ENCODE measurements at places on chromosomes 11 and 22.
A peak's percentile ranks its signal among the peaks of the same experiment; 100 is the strongest.

GRCh38 chr22:49317369-49317768, 510.3 kb downstream of the BRD1 start:
- no peak for DNase-seq

- no peak for DNase-seq
These were observed 2.3 kb upstream of the IRF7 start for GRCh38 chr11:617912-618682.

- DNase-seq = peak; percentile 80
These were observed 32.6 kb downstream of the PRCP start for GRCh38 chr11:82867495-82868082.

GRCh38 chr22:35634943-35635540, 13.2 kb upstream of the APOL6 start:
- no peak for DNase-seq

- peak; percentile 65 for DNase-seq
These were observed 5.4 kb upstream of the TXN2 start for GRCh38 chr22:36486619-36487384.

DNA sequence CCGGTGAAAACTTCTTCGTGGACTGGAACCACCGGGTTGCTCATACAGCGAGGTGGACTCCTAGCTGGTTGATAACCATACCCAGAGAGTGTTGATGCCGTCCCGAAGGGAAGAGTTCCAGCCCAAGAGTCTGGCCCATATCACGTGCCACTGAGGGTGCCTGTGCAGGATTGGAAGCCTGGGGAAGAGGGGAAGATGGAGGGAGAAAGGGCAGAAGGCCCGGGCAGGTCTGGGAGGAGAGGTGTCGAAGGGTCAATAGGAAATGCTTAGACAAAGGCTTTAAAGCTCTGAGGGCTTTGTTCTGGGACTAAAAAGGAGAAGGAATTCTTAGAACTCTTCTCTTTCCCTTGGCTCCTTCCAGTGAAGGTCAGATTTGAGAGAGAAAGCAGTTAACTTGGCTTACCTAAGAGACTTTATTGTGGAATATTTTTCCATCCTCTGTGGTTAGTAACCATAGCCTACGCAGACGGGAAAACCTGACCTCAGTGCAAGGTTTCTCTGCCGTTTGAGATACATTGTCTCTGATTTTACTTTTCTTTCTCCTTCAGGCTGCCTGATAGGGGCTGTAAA, 70.5 kb downstream of the JAM3 start:
- no peak for DNase-seq

- no peak for DNase-seq
These were observed 2.3 kb upstream of the IL17REL start for GRCh38 chr22:50014655-50015401.

DNA sequence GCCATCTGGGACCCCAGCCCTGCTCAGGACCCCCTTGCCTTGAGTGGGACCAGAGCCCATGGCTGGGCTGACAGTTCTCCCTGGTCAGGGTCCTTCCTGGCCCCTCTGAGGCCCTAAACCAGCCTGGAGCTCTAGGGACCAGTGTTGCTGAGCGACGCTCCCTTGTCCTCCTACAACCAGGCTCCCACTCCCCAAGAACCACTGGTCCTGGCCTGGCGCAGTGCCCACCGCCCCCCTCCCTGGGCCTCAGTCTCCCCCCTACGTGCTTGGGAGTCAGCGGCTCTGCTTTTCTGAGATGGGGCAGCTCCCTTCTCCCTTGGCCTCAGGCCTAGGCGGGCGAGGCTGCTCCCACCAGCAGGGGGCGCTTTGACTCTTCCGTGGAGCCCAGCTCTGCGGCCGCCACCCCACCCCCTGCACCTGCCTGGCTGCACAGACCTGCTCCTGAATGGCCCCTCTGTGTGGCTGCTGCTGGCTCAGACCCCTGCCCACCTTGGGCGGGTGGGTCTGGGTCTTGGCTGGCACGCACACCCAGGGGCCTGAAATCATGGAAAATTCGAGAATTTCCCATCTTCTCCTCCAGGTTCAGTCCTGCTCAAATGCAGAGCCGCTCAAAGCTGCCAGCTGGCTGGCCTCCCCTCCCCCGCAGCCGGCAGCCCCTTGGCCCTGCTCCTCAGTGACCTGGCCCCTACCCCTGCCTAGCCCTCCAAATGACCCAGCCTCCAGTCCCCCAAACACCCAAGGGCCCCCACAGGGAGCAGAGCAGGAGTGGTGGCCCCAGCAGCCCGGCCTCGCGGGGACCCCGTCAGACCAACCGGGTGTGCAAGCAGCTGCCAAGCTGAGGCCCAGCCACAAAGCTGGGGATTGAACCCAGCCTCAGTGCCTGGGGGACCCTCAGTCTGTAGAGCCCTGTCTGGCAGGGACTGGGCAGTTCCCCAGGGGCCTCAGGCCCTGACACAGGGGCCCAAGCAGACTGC, 9.1 kb downstream of the PRR33 start:
- DNase-seq = peak; percentile 72

- no peak for DNase-seq
These were observed 50.2 kb downstream of the SLN start for GRCh38 chr11:107661656-107662055.

DNA sequence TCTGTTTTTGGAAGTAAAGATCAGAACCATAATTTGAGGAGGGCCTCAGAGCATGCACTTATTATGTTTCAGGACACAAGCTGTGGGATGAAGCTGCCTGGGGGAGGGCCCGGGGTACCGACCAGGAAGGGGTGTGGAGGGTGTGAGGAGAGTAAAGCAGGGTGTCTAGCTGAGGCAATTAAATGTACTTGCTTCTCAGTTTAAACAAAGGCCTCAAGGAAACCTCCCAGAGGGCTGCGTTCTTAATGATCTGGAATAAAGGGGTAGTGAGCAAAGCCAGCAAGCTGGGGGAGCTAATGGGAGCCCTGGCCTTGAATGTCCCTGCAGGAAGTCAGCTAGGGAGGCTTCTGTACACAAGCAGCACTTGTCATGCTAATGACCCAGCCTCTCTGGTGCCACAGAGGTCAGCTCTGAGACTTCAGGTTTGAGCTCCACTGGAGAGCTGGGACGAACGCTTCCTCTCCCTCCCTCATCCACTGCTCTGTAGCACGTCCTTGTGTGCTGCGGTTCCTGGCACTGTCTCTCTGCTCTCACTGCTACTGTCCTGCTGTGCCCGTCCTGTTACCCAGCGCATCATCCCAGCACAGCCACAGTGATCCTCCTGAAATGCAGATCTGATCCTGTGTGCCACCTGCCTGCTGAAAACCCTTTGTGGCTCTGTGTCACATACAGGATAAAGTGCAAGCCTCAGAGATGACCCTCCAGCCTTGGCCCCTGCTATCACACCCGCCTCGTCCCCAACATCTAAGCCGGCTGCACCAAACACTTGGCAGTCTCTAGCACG, 159.7 kb downstream of the DBX1 start:
- DNase-seq = no peak

- no peak for DNase-seq
These were observed 209.8 kb upstream of the TMEM45B start for GRCh38 chr11:129605815-129606214.

DNA sequence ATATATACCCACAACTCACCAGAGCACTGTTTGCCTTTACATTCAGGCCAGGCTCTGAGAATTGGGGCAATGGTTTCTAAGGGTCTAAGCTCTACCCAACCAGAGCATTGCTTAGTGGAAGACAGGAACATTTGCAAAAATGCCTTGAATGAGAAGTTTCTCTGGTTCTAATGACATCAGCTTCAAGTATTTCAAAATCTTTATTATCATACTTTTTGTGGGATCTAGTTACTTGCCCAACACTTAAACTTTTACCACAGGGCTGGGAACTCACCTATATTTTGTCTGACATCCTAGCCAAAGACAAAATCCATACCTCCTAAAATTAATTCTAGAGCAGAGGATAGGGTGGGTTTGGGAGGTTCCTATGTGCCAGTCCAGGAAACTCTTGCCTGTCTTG, 51.5 kb downstream of the INSC start:
- DNase-seq = no peak

DNA sequence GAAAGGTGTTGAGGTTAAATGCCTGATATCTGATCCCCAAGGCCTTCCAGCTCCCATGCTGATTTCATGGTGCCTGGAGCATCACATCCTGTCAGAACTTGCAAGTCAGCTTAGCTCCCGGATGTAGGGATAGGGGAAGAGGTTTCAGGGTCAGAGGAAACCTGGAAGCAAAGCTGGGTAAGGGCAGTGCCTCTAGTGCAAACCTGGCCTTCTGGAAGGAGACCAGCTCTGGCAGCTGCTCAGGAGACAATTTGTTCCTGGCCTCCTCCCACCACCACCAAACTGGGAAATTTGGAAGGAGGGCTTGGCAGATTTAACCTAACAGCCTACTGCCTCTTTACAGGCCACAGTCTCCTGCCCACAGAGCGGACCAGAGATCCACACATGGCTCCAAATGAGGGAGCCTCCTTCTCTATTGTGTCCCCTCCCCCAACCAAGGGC, 9.2 kb upstream of the TSKU start:
- DNase-seq = no peak

DNA sequence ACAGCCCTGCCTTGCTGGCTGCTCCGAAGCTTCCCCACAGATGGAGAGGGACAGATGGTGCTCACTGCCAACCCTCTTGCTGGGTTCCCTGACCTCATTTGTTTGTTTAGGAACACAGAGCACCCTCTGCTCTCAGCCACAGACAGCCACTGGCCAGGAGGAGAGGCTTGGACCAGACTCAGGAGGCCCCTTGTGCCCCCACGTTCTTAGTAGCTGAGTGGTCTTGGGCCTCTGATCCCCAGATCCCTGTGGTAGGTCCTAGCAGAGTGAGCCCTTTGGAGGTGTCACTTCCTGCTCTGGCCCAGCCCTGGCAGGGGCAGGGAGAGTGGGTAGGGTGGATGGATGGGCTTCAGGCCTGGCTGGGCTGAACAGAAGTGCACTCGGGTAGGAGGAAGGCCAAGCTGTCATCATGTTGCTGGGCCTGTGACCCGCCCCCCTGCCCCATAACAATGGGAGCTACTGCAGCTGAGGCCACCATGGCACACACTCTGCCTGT, 84.0 kb downstream of the DHCR7 start:
- DNase-seq = no peak

- no peak for DNase-seq
These were observed 4.9 kb upstream of the NUDT8 start for GRCh38 chr11:67634366-67635230.

- no peak for DNase-seq
These were observed 7.1 kb downstream of the TSKU start for GRCh38 chr11:76790251-76790650.

DNA sequence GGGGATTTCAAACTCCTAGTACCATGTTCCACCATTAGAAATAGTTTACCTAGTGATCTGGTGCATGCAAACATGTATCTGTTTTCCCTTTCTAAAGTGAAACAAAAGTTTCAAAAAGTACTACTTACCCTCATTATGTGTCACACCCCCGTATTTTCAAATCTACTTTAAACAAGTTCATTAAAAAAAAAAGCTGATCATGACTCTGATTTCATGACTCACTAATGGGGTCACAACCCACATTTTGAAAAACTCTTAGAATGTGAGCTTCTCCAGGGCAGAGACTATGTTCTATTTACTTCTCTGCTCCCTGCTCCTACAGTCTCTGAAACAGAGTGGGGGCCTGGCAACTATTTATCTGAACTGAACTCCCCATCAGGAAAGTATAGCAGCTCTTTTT, 18.2 kb downstream of the CHRM1 start:
- no peak for DNase-seq

DNA sequence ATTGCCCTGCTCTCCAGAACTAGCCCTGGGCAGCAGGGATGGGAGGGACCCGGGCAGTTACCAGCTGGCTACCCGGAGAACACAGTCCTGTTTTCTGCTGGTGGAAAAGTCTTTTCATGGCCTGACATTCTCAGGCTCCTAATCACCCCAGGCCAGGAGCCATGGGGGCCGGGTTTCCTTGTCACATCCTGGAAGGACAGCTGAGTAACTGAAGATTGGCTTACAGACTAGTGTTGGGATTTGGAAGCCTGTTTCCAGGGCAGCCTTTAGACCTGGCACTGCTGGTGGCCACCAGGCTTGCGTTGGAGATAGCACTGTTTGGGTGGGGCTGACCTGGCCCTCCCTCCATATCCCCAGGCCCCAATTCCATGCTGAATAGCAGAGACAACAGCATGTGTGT, 349.0 kb downstream of the CTTN start:
- no peak for DNase-seq

DNA sequence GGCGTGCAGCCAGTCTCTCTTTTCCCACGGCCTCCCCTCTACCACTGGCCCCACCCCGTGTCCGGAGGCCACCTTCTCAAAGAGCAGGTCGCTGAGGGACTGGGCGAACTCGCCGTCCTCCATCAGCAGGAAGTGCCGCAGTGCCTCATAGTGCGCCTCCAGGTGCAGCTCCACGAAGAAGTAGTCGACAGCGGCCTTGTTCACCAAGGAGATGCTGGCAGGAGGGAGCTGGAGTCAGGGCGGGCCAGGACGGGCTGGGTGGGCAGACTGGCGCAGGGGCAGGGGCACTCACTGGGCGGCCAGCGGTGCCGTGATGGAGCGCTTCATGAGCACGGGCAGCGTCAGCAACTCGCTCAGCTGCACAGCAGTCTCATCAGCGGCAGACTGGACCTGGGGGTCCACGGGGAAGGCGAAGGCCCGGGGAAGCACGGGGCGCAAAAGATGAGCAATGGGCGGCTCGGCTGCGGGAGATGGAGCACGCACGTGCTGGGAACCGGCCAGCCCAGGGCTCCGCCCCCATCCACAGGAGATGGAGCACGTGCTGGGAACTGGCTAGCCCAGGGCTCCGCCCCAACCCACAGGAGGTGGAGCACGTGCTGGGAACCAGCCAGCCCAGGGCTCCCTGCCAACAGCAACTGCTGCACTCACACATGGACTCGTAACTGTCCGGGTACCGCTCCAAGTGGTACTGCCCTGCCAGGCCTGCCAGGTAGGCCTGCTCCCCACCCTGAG, 18.4 kb downstream of the SELENOO start:
- DNase-seq = no peak

DNA sequence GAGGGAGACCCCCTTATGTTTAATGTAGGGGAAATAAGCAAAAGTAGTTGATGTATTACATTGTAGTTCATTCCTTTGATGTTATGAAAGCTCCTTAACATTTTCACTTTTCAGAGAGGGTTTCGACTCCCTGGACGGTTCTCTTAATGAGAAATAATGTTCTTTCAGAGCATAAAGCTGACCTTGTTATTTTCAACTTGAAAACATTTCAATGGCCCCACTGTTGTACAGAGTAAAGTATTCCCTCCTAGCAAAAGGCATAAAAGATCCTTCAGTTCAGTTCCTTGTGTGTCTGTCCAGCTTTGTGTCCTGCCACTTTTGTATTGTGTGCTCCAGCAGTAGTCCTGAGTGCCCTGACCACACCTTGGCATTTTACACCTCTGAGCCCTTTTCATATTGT, 63.9 kb downstream of the UVRAG start:
- no peak for DNase-seq

- no peak for DNase-seq
These were observed 14.9 kb upstream of the HBE1 start for GRCh38 chr11:5284637-5285036.

- DNase-seq = no peak
These were observed 18.4 kb downstream of the PTDSS2 start for GRCh38 chr11:468493-468892.
